ENCODE measurements at places on chromosomes 7 and 10.

DNA sequence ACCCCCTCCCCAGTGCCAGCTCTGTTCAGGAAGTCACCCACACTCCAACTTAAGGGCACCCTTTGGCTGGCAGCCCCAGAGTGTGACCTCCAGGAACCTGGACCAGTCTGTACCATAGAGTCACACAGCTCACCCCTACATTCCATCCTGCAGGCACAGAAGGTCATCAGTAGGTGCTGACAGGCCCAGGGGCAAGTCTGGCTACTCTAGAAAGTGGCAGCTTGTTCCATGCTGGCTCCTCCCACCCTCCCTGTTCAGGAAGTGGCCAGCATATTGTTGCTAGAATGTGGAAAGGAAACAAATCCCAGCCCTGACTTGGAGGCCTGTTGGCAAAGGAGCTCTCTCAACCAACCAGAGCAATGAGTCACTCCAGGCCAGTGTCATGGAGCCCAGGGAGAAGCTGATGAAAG lies 3.2 kb upstream of the NCOA4 start:
- DNase-seq = no peak

- no peak for DNase-seq
Measured at GRCh38 chr7:130821864-130822263, 87.9 kb upstream of the KLF14 start.

- no peak for DNase-seq
Measured at GRCh38 chr10:13961097-13961496, 369.6 kb downstream of the FRMD4A start.

DNA sequence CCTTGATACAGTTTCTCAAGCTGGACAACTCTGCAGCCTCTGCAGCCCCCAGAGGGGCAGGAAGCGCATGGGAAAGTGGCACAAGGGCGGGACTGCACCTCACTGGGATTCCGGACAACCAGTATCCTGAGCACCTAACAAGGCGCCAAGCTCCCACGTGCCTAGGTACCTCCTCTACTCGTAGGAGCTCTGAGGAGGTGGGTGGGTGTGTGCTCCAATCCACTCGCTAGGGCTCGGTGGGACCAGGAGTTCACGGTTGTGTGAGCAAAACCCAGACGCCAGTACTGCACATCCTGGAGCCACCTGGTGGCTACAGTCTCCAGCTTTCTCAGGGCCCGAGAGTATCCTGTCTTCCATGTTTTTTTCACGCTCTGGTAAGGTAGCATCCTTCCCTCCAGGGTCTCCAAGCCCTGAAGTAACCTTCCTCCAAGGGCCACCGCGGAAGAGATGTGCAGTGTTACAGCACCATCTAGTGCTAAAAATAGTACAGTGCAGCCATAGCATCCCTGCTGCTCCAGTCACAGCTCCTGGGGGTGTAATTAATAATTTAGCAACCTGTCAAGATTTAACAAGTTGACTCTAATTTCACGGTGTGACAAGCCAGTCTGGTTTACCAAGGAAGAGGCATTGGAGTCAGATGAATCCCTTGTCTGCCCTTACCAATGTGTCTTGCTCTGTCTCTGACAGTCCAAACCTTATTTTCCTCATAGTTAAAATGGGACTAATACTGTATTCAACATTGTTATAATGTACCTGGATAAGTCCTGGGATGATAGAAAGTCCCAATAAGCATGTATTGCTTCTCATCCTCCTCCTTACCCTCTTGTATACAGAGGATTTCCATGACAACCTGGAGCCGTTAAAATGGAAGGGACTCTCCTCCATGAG lies 70.4 kb downstream of the HERPUD2 start:
- peak; percentile 57 for DNase-seq

DNA sequence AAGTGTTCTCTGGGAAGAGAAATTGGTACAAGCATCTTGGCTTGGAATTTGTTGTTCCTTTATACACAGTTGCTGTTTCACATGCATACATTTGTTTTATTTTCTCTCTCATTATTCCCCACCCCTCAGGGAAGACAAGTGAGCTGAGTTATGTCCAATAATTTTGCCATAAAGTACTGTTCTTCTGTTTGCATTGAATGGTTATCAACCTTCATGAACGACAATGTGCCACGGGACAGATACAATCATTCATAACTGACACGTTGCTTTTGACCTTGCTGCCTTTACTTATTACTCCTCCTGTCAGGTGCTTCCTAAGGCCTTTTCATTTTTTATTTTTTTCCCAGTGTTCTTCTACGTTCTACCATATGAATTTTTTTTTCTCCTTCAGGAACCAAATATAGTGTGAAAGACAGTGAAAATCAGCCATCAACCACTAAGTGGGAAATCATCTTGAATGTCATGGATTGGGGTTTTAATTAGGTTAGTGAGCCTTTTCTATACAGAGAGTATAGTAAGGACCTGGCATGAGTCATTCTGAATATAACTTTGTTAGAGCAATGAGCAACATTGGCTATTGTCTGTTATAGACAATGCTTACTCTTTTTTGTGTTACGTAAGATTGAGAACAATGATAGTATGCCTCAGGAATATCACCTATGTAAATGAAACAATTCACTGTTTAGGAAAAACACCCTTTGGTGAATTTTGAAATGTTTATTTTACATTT lies 383.2 kb downstream of the MALRD1 start:
- DNase-seq = no peak

DNA sequence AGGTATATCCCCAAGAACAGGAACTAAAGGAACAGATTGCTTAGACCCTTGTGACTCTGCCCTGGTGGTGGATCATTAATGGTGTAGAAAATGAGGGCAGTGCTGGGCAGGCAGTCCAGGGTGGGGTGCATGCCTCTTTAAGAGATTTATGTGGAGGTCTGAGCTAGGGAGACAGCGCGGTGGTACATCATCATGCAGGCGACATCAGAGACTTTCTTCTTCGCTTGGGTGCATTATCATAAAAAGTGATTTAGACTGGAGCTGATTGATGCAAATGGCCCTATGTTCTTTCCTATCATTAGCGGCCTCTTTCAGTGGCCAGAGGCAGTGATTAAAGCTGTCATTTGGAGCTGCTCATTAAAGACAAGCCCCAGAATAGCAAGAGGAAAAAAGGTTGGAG lies 519.1 kb upstream of the GALNT17 start:
- DNase-seq = no peak
